ENCODE measurements at places on chromosomes 12 and 14.

DNA sequence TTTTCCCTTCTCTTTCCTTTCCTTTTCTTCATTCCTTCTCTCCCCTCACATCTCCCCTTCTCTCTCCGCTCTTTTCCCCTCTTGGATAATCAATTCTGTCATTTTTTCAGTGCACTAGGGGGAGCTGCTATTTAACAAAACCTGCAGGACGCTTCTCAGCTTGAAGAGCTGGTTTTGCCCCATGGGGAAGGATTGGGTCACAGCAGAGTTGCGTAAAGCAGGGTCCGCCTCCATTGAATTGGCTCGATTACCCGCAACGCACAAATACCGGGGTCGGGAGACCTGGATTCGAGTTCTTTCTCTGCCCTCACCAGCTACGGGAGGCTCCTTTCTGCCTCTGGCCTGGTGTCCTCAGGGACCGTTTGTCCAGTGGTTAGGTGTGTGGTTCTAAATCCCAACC is 42.1 kb upstream of the CHGA start:
- no peak for DNase-seq

GRCh38 chr12:54821676-54822075 is 32.6 kb upstream of the MUCL1 start:
- no peak for DNase-seq

DNA sequence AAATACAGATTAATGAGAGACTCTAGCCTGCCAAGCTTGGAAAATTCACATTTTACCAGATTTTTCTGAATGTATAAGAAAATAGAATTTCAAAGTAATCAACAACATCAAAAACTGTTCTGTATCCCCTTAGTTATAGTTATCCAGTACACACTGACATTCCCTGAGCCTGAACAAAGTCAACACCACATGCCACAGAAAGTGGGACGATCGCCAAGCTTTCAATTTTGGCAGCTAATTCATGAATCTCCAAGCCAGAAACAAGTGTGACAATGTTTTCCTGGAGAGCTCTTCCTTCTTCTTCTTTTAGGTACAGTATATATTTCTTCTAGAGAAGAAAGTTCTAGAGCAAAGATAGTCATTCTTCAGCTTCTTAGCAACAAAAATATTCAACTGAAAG is 290.2 kb downstream of the PRKD1 start:
- DNase-seq: no peak

DNA sequence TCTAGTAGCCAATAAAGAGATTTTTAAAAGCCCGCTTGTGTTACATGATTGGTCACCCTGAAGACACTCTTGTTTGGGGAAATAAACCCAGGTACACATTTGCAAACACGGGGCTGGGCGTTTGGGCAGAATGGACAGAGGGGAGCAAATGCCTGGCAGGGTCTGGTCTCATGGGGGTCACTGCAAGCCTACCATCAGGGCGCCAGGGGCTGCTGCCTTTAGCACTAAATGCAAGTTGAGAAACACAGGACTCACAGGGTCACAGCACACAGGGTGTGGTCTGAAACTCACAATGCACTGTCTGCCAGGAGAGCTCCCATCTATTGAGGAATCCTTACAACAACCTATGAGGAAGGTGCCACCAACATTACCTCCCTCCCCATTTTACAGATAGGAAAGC is 62.6 kb downstream of the CHGA start:
- DNase-seq: no peak

GRCh38 chr14:86739761-86740160 is 1209.8 kb downstream of the FLRT2 start:
- no peak for DNase-seq

- DNase-seq: no peak
Measured at GRCh38 chr14:90757452-90757851, 58.8 kb downstream of the TTC7B start.

DNA sequence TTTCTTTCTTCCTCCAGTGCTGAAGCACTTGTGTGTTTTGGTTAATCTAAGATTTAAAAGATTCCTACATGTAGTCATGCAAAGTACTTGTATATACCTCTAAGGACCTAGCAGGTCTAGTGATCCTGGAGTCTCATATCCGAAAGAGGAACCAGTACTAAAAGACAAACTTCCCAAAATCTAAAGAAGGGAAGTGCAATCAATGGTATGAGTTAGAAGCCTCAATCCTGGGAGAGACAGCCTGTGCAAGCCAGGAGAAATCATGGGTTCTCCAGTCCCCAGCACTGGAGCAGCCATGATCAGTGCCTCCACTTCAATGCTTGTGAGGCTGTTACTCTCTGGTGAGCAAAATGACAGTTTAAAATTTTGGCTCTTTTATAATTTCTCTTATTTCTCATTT is 277.4 kb downstream of the DAD1 start:
- DNase-seq: no peak

DNA sequence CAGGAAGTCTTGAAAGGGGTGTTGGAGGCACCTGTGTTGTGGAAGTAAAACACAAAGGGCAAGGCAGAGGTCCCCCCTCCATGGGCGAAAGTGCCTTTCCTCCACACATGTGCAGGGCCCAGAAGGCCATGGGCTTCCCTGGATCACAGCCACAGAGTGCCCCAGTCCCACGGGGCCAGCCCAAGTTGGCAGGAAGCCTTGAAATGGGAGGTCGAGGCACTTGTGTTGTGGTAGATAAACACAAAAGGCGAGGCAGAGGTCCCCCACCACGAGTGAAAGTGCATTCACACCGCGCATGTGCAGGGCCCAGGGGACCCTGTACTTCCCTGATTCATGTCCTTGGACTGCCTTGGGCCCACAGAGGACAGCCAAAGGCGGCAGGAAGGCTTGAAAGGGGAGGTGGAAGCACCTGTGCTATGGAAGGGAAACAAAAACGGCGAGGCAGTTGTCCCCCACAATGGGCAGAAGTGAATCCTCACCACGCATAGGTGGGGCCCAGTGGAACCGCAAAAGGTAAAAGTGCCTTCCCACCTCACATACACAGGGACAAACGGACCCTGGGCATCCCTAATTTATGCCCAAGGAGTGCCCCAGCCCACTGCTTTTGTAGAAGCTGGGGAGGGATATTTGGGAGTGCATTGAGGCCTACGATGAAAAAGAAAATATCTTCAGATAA is 585.4 kb downstream of the ALG10 start:
- no peak for DNase-seq

GRCh38 chr12:88756153-88756552 is 175.9 kb upstream of the KITLG start:
- no peak for DNase-seq

DNA sequence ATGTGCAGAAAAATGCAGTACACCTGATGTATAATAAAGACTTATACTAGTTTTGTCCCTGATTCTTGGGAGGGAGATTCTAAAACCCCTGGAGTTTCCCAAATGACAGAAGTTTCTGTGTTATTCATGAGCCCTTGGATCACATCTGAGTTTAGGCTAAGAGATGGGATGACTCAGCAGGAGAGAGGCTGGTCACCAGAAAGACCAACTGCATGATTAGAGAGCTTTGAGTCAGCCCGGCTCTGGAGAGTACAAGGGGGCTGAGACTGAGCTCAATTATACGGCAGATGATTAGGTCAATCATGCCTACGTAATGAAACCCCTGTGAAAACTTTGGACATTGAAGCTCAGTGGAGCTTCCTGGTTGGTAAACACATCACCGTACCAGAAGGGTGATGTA is 174.2 kb downstream of the SSPN start:
- DNase-seq: no peak

DNA sequence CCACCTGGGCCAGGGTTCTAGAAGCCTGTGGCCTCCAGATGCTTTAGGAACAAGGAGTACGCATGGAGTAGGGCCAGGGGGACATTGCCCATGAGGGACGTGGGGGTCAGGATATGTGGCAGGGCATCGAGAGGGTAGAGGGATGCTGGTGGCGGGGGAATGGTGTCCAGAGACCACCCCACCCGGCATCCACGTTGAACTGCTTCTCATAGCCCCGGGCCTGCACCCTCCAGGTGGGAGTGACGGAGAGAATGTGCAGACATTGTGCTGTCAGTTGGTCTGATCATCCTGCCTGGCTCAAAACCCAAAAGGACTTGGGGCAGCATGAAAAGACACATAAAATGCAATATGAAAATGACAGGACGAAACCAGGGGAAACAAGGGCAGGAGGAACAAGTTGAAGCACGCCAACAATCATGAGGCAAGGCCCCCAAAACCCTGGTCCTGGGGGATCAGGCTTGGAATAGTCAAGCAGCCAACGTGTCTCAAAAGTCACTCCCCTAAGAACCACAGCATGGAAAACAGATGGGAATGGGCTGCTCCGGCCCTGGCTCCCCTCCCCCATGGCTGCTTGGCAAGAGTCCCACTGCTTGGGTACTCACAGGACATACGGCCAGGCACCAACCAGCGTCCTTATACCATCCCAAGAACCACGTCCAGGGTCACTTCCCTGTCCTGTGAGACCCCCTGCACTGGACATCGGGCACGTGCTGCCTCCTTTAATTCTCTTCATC is 117.9 kb downstream of the DICER1 start:
- DNase-seq: no peak

GRCh38 chr12:72957454-72957853 is 685.3 kb downstream of the TRHDE start:
- no peak for DNase-seq

DNA sequence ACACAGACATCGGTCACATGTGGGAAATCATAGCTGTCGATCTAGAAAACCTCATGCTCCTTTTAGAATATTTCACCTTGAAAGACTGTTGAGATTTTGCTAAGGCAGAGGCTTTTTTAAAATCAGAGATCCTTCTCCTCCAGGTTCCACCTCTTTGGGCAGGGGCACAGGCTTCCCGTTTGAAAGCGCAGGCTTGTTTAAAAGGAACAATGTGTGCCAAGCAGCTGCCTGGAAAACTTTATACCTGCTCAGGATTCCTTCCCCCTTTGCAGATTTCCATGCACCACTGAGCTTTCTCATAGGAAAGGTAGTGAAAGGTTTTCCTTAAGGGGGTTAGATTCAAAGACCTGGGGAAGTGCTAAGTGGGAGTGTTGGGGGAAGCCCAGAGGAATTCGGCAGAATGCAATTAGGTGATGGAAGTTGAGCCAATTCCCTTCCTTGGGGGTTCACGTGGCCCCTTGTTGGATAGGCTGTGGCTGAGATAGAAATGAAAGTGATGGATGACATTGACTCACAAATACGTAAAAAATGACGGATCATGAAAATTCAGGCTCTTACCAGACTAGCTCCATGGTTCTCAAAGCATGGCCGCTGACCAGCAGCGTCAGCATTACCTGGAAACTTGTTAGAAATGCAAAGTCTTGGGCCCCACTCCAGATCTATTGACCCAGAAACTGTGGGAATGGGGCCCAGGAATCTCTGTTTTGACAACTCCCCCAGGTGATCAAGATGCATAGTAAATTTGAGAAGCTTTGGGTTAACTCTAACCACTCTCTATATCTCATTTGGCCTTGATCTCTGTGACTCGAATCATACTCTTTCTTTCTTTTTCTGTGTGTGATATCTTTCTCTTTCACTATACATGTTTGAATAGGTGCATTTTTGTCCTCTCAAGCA is 281.4 kb upstream of the FKBP4 start:
- no peak for DNase-seq

Measured in stimulated activated CD4-positive, alpha-beta T cell treated with anti-CD3 and anti-CD28 coated beads, Interleukin-4, amount 100 ng/mL, for 4 hours (primary cell).